ENCODE measurements at places on chromosomes 2 and 18. TPM values are rescaled to one million over a fixed set of nuclear protein-coding genes. Genes with fewer than 3 reads are reported as not detected.

The CDH19 gene
- 1.5 TPM for total RNA-seq

The TOGARAM2 gene
- not detected for total RNA-seq

The VPS4B gene
- total RNA-seq = 23.6 TPM

The MRPS5 gene
- total RNA-seq = 85.8 TPM

The LRP2 gene
- 0.01 TPM for total RNA-seq

The MATN3 gene
- total RNA-seq = 9.8 TPM

The IL1F10 gene
- total RNA-seq = not detected

The NEURL3 gene
- total RNA-seq = 1.0 TPM

The RRM2 gene
- total RNA-seq = 178 TPM

The CHRND gene
- not detected for total RNA-seq

The MGAT4A gene
- total RNA-seq = 2.2 TPM

The KCNG3 gene
- total RNA-seq = 0.84 TPM

The SMYD1 gene
- not detected for total RNA-seq

The ARHGEF4 gene
- 9.2 TPM for total RNA-seq

The TLX2 gene
- total RNA-seq = 0.47 TPM

The SPP2 gene
- not detected for total RNA-seq

The OR6B2 gene
- total RNA-seq = not detected

The REG3A gene
- total RNA-seq = not detected

The GRHL1 gene
- total RNA-seq = 0.70 TPM

The VWA3B gene
- 0.33 TPM for total RNA-seq

The PARD6G gene
- total RNA-seq = 3.4 TPM

The PEX13 gene
- 18.2 TPM for total RNA-seq

The CAPN13 gene
- 0.27 TPM for total RNA-seq

The PCARE gene
- total RNA-seq = not detected

The TUBB8B gene
- not detected for total RNA-seq

The IL1RL1 gene
- total RNA-seq = 0.78 TPM

The VRK2 gene
- 32.9 TPM for total RNA-seq

The SANBR gene
- total RNA-seq = 7.9 TPM

The SMPD4 gene
- total RNA-seq = 76.9 TPM

The NT5DC4 gene
- total RNA-seq = not detected

All from A549 treated with ZK216348 at 1 μM for 4 hours (cell line).